Stimulated activated CD4-positive, alpha-beta T cell treated with anti-CD3 and anti-CD28 coated beads, Interleukin-1b, Interleukin-23, amount 100 ng/mL, for 24 hours (primary cell): ENCODE measurements at places on chromosomes 2 and 18.

DNA sequence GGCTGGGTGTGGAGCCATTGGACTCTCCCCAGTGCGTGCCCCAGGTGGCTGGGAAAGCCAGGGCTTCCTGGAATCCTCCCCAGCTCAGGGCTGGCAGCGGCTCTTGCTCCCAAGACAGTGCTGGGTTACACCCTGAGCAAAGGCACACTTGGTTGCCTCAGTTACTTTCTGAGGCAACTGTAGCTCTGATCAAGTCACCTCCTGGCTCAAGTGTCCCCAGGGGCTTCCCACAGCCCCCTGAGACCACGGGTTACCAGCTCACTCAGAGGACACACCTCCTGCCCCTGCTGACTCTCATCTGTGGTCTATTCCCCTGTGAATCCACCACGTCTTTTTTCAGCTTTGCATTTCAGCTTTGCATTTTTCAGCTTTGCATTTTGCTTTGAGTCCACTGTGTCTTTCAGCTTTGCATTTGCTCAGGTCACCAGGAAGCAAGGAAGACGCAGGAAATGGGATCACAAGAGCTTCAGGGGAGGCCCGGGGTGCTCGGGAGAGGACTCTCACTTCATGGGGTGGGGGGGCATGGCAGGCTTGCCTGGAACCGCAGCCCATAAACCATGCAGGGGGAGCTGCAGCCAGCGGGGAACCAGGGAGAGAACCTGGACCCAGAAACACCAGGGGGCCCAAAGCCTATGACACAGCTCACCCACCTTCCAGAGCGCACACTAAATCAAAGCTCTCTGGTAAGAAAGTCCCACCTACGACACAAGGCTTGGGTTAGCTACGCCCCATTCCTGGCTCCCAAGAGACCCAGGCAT lies 138.0 kb upstream of the ASB18 start:
- no peak for DNase-seq

DNA sequence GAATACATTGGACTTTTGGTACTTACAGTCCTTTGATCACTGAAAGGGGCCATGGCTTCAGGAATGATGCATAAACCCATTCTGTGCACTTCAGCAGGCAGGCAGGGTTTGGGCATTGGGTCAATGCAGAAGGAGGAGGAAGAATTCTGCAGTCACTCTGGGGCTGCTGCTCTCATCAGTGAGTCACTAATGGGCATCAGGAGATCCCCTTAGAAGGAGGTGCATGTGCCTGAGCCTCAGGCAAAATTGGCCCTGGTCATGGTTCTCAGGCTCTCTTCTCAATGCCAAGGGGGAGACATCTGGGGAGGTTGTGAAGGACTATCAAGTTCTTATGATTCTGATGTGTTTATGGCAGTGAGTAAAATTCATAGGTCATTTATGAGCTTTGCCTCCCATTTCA lies 52.0 kb upstream of the TNP1 start:
- no peak for DNase-seq

GRCh38 chr2:190540048-190540447 lies 5.5 kb upstream of the NEMP2 start:
- no peak for DNase-seq

- DNase-seq: no peak
These were observed 67.3 kb downstream of the LIPG start for GRCh38 chr18:49628881-49629795.

DNA sequence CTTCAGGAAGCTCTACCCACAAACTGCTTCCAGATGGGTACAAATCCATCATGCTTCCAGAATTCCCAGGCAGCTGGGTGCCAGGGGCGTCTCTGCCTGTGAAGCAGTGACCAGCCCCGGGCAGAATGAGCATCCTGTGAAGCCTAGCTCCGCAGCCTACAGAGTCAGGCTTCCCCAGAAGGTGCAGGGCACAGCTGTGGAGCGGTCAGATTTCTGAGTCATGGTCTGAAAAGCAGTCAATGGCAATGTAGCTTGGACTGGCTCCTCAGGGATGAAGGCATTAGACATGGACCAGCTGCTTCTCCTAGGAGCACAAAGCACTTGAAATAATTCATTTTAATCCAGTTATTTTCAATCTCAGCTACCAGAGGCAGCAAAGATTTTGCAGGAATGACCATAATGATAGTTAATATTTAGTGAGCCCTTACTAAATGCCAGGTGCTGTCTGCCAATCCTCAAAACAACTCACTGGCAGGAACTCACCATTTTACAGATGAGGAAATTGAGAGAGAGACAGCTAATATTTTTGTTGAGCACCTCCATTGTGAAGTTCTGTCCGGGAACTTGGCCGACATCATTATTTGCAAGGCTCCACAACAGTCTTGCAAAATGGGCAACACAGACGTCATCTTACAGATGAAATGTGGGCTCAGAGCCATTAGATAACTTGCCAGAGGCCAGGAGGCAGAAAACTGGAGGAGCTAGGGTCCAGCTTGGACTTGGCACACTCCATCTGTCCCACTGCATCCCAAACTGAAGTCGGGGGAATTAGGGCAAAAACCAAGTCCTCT lies 31.7 kb downstream of the ACMSD start:
- DNase-seq: no peak

- DNase-seq: no peak
These were observed 169.2 kb downstream of the METTL4 start for GRCh38 chr18:2402084-2402483.

GRCh38 chr2:238458651-238459050 lies 31.9 kb downstream of the ASB1 start:
- DNase-seq: no peak

DNA sequence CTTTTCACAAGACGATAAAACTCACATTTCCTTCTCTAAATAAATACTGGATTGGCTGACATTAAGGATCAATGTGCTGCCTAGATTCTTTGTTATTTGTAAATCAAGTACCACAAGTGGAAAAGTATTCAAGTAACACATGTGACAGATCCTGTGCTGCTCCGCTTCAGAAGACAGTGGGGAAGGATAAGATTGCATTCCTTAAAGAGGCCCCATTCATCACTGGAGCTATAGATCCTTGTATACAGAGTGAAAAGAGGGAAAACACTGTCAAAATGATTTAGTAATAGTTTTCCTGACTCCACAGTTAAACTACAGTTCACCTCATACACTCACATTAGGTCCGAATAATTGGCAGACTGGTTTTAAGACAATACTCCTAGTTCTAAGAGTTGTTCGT lies 108.0 kb upstream of the CSRNP3 start:
- no peak for DNase-seq

GRCh38 chr2:112939425-112939824 lies 28.5 kb downstream of the IL37 start:
- no peak for DNase-seq

DNA sequence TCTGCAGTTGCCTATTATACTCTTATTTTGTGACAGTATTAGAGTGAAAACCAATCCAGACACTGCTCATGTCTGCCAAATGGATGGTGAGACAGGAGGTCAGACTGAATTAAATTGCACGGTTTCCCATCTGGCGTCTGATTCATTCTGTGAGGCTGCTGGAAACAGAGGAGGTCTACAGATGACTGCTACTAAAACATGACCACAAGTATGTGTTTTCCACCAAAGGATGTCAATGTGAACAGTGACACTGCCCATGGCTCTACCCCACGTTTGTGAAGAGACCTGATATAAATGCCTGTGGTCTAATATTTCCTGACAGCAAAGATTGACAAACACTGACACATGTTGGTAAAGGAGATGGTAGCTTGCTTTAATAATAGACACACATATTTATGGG lies 104.3 kb upstream of the ST6GAL2 start:
- DNase-seq: no peak

DNA sequence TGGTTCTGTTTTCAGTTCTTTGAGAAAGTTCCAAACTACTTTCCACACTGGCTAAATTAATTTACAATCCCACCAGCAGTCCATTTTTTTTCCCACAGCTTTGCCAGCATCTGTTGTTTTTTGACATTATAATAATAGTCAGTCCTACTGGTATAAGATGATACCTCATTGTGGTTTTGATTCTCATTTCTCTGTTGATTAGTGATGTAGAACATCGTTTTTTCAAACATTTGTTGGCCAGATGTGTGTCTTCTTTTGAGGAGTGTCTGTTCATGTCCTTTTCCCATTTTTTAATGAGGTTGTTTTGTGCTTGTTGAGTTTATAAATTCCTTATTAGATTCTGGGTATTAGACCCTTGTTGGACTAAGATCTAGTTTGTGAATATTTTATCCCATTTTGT lies 376.8 kb upstream of the NT5C1B start:
- no peak for DNase-seq

- DNase-seq: peak; percentile 17
These were observed 519 bp downstream of the TTL start for GRCh38 chr2:112482309-112483041.
